ENCODE measurements at places on chromosomes 13 and 19.
A peak's percentile ranks its signal among the peaks of the same experiment; 100 is the strongest.

DNA sequence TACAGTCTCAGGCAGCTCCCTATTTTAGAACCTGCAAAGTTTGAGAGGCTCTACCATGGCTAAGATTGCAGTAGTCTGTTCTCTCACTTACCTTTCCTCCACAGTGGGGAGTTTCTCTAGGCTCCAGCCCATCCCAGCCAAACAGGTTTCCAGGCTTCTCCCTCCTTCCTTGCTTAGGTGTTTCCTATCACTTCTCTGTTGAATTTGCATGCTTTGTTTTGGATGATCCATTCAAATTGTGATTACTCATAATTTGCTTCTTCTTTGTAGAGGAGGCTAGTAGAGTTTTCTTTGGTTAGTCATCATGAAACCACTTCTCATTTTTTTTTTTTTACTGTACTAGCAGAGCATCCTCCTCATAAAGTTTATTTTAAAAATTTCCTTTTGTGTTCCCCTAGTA lies 1242.2 kb upstream of the MIR17HG start:
- no peak for DNase-seq
- no peak overlapping the region for H3K27ac ChIP-seq
- H3K36me3 ChIP-seq = peaks cover 2% of the 10 kb centered on the region
- H3K27me3 ChIP-seq = no peaks in the 10 kb centered on the region
- H3K4me3 ChIP-seq = no peak overlapping the region

DNA sequence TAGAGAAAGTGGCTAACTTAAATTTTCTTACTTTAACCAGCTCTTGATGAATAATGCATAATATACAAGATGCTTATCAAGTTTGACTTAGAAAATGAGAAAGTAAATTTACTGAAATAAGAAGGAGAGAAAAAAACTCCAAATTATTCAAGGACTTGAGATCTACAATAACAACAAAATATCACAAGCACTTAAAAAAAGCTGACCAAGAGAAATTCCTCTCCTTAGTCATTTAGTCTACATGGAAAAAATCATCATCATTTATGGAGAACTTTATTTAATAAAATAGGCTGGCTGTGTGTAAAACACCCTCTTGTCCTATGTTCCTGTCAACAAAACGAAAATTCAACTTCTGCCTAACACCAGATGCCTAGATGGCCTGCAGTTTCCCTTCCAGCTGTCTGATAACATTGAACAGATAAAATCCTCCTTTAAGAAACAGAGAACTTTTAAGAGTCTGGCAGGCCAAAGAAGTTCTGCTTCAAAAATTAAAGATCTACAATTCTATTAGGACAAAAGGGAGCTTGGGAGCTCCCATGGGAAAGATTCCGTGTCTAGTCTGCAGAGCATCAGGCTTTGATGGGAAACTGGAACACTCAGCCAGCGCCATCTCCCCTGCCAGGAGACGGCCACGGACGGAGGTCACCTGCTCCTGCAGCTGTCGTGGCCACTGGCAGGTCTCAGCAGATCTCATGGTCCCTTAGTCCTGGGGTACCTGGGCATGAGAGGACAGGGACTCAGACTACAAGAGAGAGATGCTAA lies 37.9 kb upstream of the ATP11A start:
- no peaks in the 10 kb centered on the region for H3K36me3 ChIP-seq
- DNase-seq = no peak
- no peak overlapping the region for H3K4me3 ChIP-seq

GRCh38 chr13:84132491-84132890 lies 250.2 kb upstream of the SLITRK1 start:
- DNase-seq = no peak
- no peak overlapping the region for H3K4me3 ChIP-seq
- H3K27me3 ChIP-seq = no peaks in the 10 kb centered on the region

GRCh38 chr19:47280183-47280797 lies 5.6 kb downstream of the INAFM1 start:
- no peak for DNase-seq
- peaks cover 2% of the 10 kb centered on the region for H3K36me3 ChIP-seq
- no peak overlapping the region for H3K27ac ChIP-seq

- no peak overlapping the region for H3K27ac ChIP-seq
- no peak overlapping the region for H3K4me3 ChIP-seq
Measured at GRCh38 chr13:85313761-85314503, 485.3 kb downstream of the SLITRK6 start.

DNA sequence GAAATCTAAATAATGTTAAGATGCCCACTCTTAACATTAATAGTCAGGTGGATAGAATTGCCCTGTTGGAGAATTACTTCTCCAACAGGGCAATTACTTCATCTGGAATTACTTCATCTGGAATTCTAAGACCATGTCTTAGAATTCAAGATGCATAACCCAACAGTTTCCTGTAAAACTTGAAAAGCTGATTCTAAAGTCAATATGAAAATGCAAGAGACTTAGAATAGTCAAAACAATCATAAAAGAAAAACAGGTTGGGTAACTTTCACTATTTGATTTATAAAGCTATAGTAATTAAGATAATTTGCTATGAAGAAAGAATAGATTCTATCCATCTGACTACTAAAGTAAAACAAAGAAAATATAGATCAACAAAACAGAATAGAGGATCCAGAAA lies 75.2 kb downstream of the ABCC4 start:
- H3K27ac ChIP-seq = peak overlapping the region; percentile 16
- peaks cover 4% of the 10 kb centered on the region for H3K36me3 ChIP-seq
- H3K27me3 ChIP-seq = no peaks in the 10 kb centered on the region
- H3K4me3 ChIP-seq = no peak overlapping the region
- no peak for DNase-seq
- H3K4me1 ChIP-seq = peaks cover 20% of the 10 kb centered on the region

GRCh38 chr13:110062077-110062776 lies 244.7 kb downstream of the COL4A1 start:
- H3K27ac ChIP-seq = no peak overlapping the region
- no peak overlapping the region for H3K4me3 ChIP-seq
- H3K36me3 ChIP-seq = no peaks in the 10 kb centered on the region
- H3K4me1 ChIP-seq = no peaks in the 10 kb centered on the region

DNA sequence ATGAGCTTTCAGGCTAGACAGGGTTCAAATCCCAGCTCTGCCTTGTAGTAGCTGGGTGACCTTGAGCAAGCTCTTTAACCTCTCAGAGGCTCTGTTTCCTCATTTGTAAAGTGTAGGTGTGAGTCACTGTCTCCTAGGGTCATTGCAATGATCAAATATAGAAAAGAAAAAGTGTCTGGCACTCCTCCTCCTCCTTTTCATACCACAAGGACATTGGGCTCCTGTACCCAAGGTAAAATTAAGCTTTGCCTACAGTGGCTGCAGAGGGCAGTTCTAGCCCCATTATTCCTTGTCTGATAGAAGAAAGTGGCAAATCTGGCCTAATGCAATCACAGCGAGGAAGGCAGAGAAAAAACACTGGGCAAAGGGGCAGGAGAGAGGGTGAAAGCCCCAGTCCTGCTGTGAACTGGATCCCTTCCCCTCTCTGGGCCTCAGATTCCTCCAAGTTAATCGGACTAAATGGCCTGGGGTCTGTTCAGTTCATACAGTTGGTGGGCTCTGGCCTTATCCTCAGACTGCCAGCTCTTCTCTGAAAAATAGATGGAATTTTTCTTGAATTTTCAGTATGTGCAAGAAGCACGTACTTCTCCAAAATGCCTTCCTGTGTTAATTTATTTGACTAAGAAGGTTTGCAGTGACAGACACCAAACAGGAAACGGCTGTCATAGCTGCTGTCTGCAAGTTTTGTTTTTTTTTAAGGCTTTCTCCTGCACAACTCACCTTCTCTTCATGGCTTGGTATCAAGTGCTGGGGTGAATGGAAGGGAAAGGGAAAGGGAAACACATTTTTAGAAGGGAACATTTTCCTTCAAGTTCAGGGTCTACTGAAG lies 35.3 kb downstream of the RGCC start:
- peaks cover 2% of the 10 kb centered on the region for H3K27me3 ChIP-seq
- peaks cover 33% of the 10 kb centered on the region for H3K4me1 ChIP-seq
- no peak for DNase-seq
- peaks cover 2% of the 10 kb centered on the region for H3K36me3 ChIP-seq
- H3K27ac ChIP-seq = peak overlapping the region; percentile 65

GRCh38 chr19:10271543-10272086 lies 695 bp downstream of the ICAM1 start:
- H3K4me1 ChIP-seq = peaks cover 21% of the 10 kb centered on the region
- H3K27me3 ChIP-seq = no peaks in the 10 kb centered on the region
- H3K4me3 ChIP-seq = peak overlapping the region; percentile 84
- H3K36me3 ChIP-seq = peaks cover 5% of the 10 kb centered on the region

DNA sequence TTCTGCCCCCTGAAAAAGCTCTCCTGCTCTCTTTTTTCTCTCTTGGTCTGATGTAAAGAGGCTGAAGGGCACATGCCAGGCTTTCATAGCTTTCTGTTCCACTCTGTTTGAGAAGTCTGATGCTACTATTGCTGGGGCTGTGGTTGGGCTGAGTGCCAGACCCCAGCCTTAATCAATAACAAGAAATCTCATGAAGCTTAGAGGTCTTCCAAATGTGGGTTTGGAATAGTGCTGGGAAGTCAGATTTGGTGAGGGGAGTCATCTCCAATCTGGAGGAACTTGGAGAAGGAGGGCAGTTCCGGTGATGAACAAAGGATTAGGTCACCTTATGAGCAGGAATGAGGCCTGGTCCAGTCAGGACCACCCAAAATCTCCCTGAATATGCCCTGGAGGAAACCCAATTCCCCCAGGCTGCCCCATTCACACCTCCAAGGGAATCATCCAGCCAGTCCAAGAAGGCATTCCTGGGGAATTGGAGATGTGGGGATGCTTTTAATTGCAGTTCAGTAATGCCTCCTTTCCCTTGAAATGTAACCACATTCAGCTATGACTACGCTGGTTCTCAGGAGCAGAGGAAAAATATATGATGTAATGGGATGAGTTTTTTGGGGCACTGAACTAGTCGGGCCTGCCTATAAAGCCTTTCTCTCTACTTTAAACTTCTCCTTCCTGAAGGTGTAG lies 102.0 kb downstream of the STARD13 start:
- no peak for DNase-seq
- H3K27ac ChIP-seq = no peak overlapping the region
- peaks cover 10% of the 10 kb centered on the region for H3K27me3 ChIP-seq
- H3K4me1 ChIP-seq = no peaks in the 10 kb centered on the region

DNA sequence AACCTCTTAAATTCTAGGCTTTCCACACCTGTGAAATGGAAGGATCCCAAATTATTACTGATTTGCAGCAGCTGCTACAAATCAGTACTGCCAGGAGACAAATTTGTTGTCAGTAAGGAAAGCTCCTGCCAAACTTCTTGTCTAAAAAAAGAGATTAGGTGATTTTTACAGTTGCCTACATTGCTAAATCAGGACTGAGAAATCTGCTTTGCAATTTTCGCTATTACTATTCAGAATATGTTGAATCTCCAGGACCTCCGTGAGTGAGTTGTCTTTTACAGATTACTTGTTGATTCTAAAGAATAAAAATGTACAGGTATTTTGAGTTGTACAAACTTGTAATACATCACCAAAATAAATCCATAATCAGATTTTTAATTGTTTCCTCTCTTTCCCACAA lies 1815.9 kb downstream of the PCDH9 start:
- no peak overlapping the region for H3K4me3 ChIP-seq
- no peaks in the 10 kb centered on the region for H3K4me1 ChIP-seq
- no peaks in the 10 kb centered on the region for H3K36me3 ChIP-seq
- H3K27ac ChIP-seq = no peak overlapping the region
- no peak for DNase-seq

- peak overlapping the region; percentile 91 for H3K27ac ChIP-seq
- peaks cover 32% of the 10 kb centered on the region for H3K36me3 ChIP-seq
- peaks cover 3% of the 10 kb centered on the region for H3K27me3 ChIP-seq
Measured at GRCh38 chr19:51905206-51905605, 389 bp upstream of the ZNF649 start.

GRCh38 chr13:47184321-47184720 lies 287.5 kb upstream of the HTR2A start:
- peaks cover 6% of the 10 kb centered on the region for H3K27me3 ChIP-seq
- H3K27ac ChIP-seq = no peak overlapping the region
- H3K4me1 ChIP-seq = no peaks in the 10 kb centered on the region
- DNase-seq = no peak

DNA sequence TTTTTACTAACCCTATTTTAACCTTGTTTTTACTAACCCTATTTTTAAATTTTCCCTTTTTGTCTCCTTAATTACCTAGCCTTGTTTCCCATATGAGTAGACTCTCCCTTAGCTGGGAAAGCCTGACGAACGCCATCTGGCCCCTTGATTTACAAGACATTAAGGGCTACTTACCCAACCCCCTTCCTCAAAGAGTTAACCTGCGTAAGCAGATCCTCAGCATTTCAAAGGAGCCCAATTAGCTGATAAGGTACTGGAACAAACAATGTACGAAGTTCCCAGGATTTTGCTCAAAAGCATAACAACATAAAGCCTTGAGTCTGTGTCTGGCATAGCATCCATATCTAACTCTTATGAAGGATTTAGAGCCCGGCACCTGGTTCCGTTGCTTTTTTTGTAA lies 4.7 kb upstream of the MVB12A start:
- H3K27ac ChIP-seq = no peak overlapping the region
- H3K4me1 ChIP-seq = peaks cover 2% of the 10 kb centered on the region
- no peaks in the 10 kb centered on the region for H3K27me3 ChIP-seq
- no peak overlapping the region for H3K4me3 ChIP-seq
- DNase-seq = no peak
- H3K36me3 ChIP-seq = peaks cover 17% of the 10 kb centered on the region

DNA sequence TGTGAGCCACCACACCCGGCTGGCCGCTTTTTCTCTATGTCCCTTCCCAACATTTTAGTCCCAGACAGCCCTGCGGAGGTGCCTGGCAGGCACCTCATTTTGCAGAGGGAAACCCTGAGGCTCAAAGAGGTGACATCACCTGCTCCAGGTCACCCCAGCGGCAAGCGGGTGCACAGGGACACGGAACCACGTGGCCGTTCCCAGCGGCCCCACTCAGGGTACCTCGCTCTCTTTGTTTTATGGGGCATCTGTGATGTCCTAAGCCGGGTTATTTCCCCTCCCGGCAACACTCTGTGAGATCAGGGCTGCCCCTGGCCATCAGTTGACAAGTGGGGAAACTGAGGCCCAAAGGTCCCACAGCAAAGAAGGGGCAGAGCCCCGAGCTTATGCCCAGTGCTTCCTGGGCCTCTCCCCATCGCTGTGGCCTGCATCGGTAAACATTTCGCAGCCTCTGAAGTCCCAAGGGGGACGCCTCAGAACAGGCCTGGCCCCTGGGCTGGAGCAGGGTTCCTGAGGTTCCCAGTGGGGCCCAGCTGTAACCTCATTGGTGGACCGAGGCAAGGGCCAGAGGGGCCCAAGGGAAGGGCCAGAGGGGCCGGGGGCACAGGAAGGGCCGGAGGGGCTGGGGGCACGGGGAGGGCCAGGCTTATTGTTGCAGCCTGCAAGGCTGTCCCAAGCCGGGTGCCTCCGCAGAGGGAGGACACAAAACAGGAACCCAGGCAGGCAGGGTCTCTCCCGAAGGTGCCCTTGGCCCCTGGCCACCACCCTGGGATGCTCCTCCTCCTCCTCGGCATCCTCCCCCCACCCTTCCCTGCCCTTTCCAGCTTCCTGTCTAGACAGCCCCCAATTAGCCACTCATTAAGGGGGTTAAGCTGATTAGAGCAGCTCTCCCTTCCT lies 39.0 kb downstream of the SMIM24 start:
- H3K4me3 ChIP-seq = no peak overlapping the region
- no peaks in the 10 kb centered on the region for H3K27me3 ChIP-seq
- H3K27ac ChIP-seq = no peak overlapping the region

DNA sequence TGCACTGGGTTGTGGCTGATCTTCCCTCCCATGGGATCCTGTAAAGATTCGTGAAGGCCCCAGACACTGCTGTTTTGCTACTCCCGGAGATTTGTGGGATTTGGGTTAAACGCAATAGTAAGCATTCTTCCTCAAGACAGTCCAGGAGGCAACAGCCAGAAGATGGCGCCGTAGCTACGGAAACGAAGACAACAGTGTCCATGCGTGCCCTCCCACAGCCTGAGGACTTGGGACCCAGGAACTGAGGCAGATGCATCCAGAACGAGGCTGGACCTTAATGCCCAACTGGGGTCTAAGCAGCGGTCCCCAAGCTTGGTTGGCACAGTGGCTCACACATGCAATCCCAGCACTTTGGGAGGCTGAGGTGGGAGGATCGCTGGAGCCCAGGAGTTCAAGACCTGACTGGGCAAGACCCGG lies 57.6 kb upstream of the ZNF507 start:
- H3K36me3 ChIP-seq = no peaks in the 10 kb centered on the region
- peaks cover 2% of the 10 kb centered on the region for H3K27me3 ChIP-seq
- H3K4me3 ChIP-seq = no peak overlapping the region

All from memory B cell (primary cell).